ENCODE measurements at places on chromosomes 11 and 22. TPM values are rescaled to one million over a fixed set of nuclear protein-coding genes. Genes with fewer than 3 reads are reported as not detected.
A peak's percentile ranks its signal among the peaks of the same experiment; 100 is the strongest.

DNA sequence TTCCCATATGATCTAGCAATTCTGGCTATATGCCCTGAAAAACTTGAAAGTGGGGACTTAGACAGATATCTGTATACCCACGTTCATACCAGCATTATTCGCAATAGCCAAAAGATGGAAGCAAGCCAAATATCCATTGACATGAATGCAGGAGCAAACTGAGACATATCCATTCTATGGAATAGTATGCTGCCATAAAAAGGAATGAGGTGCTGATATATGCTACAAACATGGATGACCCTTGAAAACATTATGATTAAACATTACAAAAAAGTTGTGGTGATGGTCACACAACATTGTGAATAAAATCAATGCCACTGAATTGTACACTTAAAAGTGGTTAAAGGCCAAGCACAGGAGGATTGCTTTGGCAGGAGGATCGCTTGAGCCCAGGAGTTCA, 25.5 kb downstream of the MFNG start:
- no peak for DNase-seq

GRCh38 chr11:68406324-68407313, 53.9 kb upstream of the PPP6R3 start:
- no peak for DNase-seq

DNA sequence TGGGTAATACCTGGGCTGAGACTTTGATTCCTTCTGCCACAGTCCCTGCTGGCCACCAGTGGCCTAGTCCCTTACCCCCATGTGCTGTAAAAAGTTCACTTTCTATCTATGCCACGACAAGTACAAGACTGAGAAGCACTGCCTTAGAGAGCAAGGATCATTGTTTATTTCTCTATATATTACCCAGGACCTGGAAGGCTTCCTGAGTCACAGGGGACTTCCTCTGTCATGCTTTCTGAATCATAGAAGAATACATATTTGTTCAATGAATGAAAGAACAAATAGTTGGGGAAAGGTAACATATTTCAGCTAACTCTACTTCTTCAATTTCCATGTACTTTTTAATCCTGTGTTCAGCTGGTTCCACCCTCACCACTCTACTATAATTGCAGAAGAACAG, 5.5 kb upstream of the SYT9 start:
- DNase-seq = no peak

- no peak for DNase-seq
Measured at GRCh38 chr11:63764679-63765647, 3.6 kb downstream of the ZFTA start.

DNA sequence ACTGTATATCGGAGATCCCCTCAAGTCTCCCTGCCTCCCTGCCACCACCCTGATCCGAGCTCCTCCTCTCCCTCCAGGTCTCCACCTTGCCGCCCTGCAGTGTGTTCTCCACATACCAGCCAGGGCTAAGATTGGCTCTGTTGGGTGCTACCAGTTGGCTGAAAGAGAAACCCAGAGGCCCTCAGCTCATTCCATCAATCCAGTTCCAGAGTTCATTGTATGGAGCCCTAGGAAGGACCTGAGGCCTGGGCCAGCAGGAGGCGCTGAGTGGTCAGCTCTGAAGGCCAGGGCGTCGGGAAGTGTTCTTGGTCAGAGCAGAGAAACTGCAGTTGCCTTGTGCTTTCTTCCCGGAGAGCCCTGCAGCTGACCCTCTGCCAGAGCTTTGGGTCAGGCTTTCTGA, 2.2 kb upstream of the TOP3B start:
- peak; percentile 9 for DNase-seq

DNA sequence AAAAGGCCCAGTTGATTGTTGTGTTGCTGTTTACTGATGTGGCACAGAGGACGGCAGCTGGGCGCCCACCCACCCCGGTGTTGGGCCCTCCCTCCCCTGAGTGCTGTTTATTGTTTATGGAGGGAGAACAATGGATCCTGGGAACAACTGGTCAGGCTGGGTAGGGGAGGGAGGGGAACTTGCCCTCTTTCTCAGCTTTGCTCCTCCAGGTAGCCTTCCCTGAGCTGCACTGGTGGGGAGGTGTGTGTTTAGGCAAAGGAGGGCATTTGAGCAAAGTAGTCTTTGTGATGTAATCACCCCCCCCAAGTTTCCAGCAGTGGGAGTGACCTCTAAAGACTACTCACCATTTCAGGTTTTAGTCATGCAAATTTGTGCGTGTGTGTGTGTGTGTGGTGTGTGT, 1035.3 kb downstream of the NTM start:
- no peak for DNase-seq

- peak; percentile 80 for DNase-seq
Measured at GRCh38 chr11:44110231-44110679, 14.8 kb downstream of the EXT2 start.

- DNase-seq = no peak
Measured at GRCh38 chr11:93410441-93410840, 79.9 kb downstream of the DEUP1 start.

Gene ACTN3
- 0.14 TPM for total RNA-seq

Gene OPCML
- total RNA-seq = not detected

Gene INS
- not detected for total RNA-seq

Gene COPB1
- 90.9 TPM for total RNA-seq

All from activated CD8-positive, alpha-beta T cell treated with anti-CD3 and anti-CD28 coated beads for 36 hours (primary cell).